Activated CD4-positive, alpha-beta T cell treated with anti-CD3 and anti-CD28 coated beads, Interleukin-2, amount 50 U/mL, for 4 hours (primary cell): ENCODE measurements at places on chromosomes 7 and 10.
A peak's percentile ranks its signal among the peaks of the same experiment; 100 is the strongest.

DNA sequence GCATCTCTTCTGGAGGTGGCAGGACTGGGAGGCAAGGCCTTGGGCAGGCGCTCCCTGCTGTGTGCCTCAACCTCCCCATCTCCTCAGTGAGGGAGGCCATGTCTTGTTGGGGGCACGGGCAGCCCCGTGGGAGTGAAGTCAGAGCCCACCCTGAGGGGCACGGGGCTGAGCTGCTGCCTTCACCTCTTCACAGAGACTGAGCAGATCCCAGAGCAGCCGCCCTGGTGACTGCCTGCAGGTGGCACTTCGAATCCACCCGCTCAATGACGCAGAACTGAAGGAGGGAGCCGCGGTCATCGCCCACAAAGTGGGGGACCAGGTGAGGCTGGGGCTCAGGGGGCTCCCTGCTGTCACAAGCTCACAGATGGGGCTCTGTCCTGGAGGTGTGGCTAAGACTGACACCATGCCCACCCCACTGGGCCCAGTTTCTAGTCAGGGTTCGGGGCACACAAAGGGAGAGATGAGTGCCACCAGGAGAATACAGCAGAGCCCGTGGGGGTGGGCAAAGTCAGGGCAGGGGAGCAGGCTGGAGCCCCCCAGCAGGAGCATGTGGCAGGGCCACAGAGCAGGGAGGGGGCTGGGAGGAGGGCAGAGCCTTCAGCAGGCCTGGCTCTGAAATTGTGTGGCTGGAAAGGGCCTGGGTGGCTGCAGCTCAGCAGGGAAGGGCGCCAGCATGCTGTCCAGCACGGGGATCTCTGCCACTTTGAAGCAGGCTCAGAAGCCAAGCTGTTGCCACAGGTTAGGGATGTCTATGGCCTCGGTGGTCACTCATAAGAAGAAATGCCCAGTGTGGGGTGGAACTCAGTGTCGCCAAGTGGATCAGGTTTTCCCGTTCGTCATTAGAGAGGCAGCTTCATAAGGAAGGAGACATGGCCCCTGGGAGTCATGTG is 18.8 kb upstream of the CHST12 start:
- DNase-seq = no peak

DNA sequence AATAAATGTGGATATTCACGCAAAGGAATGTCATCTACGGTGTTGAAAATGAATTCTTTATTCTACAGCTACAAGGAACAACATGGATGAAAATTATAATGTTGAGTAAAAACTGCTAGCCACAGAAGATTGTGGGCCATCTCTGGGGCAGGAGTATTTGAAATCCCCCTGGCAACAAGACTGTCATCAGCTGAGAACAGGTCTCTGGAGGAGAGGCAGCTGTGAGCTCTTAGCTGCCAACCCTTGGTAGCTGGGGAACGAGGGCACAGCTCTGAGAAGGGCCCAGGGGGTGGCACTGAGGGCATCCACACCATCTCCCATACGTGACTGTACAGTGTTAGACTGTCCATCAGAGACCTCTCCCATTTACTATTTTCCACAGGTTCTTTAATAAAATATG is 340.1 kb upstream of the MGMT start:
- DNase-seq = no peak

DNA sequence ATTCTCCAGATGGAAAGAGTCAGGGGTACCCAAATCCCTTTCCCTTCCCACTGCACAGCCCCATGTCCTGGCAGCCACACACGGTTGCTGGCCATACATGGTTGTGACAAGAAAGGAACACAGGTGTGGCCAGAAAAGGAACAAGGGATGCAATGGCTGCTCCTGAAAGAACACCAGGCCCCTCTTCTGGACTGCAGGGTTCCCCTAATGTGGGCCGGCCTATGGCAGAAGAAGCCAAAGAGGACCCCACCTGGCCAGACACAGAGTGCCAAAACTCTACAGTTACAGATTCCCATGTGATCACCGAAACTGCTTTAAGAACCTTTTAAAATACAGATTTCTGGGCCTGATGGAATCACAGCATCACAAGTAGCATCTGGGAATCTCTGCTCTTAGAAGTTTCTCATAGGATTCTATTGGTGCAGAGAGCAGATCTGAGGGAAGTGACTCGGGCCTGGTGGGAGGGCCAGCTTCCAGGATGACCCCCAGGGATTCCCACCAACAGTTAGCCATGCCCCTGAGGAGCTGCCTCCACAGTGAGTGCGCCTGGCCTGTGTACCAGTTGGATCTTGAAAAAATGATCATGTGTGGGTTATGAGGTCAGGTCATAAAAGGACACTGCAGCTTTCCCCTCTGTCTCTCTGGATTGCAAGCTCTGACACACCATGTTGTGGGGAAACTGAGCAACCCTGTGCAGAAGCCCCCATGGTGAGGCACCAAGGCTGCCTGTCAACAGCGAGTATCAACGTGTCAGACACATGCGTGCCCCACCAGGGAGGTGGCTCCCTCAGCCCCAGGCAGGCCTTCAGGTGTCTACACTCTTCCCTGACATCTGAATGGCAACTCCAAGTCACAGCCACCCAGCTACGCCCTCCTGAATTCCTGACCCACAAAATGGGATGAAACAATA is 89.6 kb upstream of the LANCL2 start:
- DNase-seq = no peak

- no peak for DNase-seq
These were observed 24.0 kb upstream of the RNF32 start for GRCh38 chr7:156616269-156617202.

DNA sequence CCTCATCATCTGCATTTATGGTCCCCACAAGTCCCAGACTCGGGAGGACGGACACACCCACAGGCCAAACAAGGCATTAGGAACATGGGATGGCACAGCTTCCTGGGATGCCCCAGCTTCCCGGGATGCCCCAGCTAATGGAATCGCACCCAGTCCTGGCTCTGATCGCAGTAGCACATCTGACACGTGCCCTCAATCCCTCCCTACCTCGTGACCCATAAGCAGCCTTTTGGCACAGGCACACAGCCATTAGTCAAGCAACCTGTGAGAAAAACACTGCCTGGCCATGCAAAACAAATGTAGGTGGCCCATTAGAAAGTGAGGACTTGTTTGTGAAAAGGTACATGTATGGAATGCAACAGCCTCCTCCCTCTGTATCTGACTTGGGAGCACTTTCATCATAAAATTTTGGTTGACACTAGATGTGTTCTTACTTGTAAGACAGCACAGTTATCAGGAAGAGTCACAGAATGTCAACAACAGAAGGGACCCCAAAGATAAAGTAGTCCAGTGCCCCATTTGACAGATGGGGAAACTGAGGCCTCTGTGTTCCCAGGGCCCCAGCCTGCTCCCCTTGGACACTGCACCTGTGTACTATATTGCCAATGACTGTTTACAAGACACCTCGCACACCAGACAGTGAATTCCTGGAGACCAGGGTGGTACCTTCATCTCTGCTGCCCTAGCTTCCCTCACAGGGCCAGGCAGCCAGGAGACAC is 34.4 kb downstream of the DLG5 start:
- DNase-seq = no peak

- no peak for DNase-seq
These were observed 183.7 kb downstream of the SORCS1 start for GRCh38 chr10:106980495-106981451.

GRCh38 chr10:77244746-77245145 is 392.9 kb downstream of the KCNMA1 start:
- DNase-seq = no peak

DNA sequence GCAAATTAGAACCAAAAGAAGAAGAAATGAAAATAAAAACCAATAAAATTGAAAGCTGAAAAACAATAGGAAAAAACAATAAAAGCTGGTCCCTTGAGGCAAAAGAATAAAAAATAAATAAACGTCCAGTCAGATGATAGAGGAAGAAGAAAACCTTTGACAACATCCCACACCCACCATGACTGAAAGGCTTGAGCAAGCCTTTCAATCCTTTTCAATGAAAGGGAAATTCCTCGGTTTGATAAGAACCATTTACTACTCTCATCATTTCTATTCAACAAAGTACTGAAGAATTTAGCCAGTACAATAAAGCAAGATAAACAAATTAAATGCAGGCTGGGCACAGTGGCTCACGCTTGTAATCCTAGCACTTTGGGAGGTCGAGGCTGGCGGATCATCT is 3.8 kb downstream of the SLC25A40 start:
- no peak for DNase-seq

GRCh38 chr10:115706026-115706425 is 567.0 kb downstream of the GFRA1 start:
- DNase-seq = no peak

DNA sequence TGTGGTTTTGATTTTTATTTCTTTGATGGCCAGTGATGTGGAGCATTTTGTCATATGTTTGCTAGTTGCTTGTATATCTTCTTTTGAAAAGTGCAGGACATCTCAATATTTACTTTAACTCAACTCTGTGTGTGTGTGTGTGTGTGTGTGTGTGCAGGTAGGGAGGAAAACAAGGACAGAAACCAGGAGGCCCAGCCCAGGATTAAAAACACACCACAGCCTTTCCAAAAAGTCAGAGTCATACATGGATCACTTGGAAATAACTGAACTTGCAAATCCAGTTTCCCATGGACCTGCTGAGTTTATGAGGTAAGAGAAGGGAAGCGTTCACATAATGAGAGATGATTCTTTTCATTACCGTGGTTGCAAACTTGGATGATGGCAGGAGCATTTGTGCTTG is 189.9 kb upstream of the LYZL1 start:
- DNase-seq = no peak

DNA sequence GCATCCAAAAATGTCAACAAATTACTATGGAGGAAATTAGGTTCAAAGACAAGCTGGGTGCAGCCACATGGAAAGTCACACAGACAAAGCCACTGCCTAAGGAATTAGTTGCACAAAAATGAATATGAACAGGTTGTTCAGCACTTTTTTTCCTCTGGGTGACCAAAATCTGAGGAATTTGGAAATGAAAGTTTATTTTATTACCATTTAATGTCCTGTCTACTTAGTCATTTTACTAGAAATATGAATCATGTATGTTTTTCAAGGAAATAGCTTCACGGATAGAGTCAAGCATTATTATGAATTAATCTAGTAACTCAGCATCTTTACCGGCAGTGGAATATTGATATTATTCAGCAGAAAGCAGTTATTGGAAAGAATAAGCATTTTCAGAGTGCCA is 106.3 kb downstream of the ANK3 start:
- DNase-seq = no peak

- DNase-seq = peak; percentile 26
These were observed 4.8 kb downstream of the STRIP2 start for GRCh38 chr7:129438839-129439651.

- peak; percentile 44 for DNase-seq
These were observed at the start of gene MINDY4 for GRCh38 chr7:30771174-30771879. Gene MINDY4, plus strand, starts transcription at chr7:30771417. Its CDS starts 77 bp downstream, at chr7:30771494.

DNA sequence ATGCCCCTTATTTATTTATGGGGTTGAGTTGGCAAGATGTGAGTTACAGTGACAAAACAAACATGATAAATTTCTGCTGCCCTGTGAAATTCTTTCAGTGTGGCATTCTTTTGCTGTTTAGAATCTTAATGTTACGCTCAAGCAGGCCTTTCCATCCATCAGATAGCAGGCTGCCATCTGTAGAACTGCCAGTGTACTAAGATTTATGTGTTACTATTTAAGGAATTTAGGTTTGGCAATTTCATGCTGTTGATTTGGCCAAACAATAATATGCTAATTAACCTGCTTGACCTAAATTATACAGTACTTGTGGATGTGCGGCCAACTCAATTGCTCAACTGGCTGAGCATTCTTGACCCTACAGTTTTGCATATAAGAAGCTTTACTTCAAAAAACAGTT is 477.7 kb upstream of the TPK1 start:
- DNase-seq = no peak

GRCh38 chr7:129640400-129640799 is 28.9 kb downstream of the NRF1 start:
- DNase-seq = no peak

GRCh38 chr10:4429571-4429970 is 396.4 kb upstream of the AKR1E2 start:
- no peak for DNase-seq

DNA sequence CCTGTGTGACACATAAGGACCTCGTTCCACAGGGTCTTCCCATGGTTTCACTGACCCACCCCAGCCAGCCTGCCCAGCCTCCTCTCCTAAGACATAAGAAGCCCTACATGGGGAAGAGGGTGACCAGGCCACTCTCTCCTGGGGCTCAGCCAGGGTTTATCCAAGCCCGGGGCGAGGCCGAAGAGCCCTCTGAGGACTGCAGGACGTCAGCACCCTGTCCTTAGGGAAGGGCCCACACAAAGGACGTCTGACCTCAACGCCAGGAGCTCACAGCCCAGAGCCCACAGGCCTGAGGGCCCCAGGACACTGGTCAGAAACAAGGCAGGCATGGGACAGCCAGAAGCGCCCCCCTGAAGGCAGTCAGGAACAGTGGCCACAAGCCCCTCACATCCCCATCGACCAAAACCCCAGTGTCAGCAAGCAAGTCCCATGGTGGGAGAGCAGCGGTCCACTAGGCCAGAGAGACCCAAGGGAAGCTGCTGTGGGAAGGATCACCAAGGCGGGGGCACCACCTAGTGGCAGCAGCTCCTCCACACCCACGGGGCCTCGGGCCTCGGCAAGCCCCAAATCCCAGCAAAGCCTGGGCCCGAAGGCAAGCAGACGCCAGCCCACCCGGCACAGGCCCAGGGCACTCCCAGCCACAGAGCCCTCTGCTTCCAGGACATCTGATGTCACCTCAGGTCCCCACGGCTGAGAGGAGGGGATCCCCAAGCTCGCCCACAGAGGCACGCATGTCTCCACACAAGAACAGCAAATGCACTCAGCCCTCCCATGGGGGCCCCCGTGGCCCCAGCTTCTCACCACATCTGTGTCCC is 23.4 kb downstream of the MAD1L1 start:
- peak; percentile 35 for DNase-seq

- DNase-seq = no peak
These were observed 21.8 kb downstream of the NKX6-2 start for GRCh38 chr10:132764108-132764507.

GRCh38 chr10:84158061-84158460 is 15.5 kb upstream of the GPR15LG start:
- DNase-seq = no peak

DNA sequence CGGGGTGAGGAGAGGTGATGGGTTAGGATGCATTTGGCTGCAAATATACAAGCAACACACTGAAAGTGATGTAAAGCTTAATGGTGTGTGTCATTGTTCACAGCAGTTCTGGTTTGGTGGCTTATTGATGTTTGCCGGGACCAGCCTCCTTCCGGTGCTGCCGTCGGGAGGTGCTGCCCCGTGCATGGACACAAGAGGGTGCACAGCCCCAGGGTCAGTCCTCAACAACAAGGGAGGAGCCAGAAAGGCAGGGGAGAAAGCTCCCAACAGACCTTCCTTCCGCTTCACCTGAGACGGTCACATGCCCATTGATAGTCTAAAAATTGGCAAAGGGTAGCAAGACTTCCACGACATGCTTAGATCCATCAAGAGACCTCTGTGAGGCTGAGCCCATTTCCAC is 9.5 kb downstream of the RNF32 start:
- no peak for DNase-seq

GRCh38 chr7:25911738-25912607 is 240.0 kb upstream of the NFE2L3 start:
- no peak for DNase-seq

GRCh38 chr7:143504215-143504936 is 26.7 kb downstream of the TAS2R41 start:
- no peak for DNase-seq

- no peak for DNase-seq
These were observed 123.6 kb downstream of the TCERG1L start for GRCh38 chr10:131187926-131188325.
